SJCRH30 (cell line): ENCODE measurements at places on chromosomes 11 and 22. TPM values are rescaled to one million over a fixed set of nuclear protein-coding genes. Genes with fewer than 3 reads are reported as not detected.

- no peak for DNase-seq
Observed at GRCh38 chr11:93747122-93747521, 5.7 kb downstream of the C11orf54 start.

- no peak for DNase-seq
Observed at GRCh38 chr22:28096161-28096560, 177.1 kb upstream of the PITPNB start.

DNA sequence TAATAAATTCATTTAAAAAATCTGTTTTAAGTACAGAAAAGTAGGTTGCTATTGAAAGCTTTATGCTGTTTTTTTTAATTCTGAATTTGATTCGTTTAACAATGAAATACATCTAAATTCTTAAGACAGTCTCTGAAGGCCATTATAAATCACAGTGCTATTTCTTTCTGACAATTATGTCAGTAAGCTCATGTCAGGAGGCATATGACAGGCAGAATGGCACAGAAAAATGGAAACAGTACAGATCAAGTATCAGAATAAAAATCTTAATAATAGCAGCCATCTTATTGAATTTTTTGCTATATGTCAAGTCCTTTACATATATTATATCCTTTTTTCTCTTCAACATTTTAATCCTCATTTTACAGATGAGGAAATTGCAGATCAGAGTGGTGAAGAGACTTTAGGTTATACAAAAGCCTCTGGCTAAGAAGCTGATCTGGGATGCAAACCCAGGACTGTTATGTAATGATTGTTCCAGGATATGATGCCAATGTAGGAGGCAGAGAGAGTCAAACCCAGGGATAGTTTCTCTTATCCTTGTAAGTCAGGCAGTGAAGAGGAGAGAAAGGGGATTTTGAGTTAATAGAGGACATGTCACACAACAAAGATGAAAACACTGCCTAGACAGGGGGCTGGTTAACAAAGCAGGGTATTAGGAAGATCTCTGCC, 283.1 kb upstream of the CCDC90B start:
- no peak for DNase-seq

The TMPRSS6 gene
- total RNA-seq: not detected in 2 replicates

DNA sequence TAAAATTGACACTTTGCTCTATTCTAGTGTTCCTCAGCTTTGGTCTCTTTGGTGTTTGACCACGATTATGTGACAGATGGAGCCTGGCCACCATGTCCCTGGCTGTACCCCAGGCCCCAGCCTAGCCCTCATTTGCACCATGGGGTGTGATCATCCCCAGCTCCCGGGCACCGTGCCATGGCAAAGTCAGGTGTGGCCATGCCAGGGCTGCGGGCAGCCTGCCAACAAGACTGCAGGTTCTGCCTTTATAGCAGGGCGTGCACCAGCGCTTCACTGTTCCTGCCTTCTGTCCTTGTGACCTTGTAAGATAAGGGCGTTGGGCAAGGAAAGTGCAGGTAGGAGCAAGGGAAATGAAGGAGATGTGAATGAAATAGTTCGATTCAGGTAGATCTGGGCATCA, 22.4 kb upstream of the APOBEC3A start:
- DNase-seq: no peak

The MS4A6A gene
- not detected in 2 replicates for total RNA-seq

The HIRA gene
- total RNA-seq: 25.2 and 25.3 TPM in 2 replicates

GRCh38 chr22:45425531-45426265, 12.2 kb downstream of the RIBC2 start:
- DNase-seq: no peak

- no peak for DNase-seq
Observed at GRCh38 chr11:19867064-19867463, 154.4 kb downstream of the NAV2 start.

DNA sequence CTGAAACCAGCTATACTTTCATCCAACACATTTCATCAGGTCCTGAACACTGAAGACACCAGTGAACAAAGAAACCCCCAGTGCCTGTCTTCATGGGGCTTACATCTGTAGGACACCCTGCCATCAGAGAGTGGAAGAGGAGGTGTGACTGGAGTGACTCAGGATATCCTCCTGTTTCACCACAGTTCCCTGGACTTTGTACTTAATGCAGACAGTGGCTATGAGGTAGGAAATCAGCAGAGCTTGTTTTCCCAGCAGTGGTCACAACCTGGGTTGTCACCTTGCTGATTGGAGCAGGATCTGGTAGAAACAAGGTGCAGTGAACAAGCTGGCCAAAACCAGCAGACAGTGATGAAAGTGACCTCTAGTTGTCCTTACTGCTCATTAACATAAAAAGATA, 128.8 kb downstream of the KIRREL3 start:
- no peak for DNase-seq

DNA sequence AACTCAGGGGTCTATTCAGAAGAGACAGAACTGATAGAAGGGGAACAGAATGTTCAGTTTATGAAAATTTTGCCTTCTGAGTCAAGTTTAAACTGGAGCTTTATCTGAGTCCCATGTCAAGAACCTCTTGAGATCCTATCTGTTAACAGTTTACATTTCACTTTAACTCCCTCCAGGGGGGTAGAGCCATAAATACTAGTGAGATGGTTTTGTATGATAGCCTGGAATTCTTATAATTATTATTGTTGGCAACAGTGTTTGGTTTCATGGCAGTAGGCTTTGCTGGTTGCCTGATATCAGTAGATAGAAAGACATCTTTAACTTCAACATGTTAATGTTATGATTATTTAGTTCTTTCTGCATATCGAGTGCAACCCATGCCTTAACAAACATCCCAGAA, 498.5 kb downstream of the INSC start:
- no peak for DNase-seq

The IGF2 gene
- total RNA-seq: 513 and 574 TPM in 2 replicates

GRCh38 chr11:125357551-125357950, 138.5 kb downstream of the FEZ1 start:
- DNase-seq: no peak

DNA sequence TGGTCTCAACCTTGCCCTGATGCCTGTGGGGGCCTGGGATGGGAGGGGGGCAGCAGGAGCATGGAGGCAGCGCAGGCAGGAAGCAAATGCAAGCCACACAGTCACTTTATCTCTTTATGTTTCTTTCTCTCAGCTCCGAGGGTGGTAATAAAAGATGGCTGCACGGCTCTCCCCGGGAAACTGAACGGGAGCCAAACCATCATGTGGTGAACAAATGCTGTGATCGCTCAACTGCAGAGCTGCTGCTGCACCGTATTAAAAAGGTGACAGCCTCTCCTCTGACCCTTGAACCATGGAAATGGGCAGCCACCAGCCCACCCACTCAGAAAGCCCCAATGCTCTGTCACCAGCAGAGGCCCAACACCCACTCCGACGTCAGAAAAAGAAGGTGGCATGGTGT, 110.0 kb downstream of the TIMP3 start:
- peak; percentile 45 for DNase-seq

- DNase-seq: peak; percentile 60
Observed at GRCh38 chr11:30725645-30726195, 139.6 kb upstream of the MPPED2 start.

- peak; percentile 21 for DNase-seq
Observed at GRCh38 chr11:46520971-46521745, 72.7 kb downstream of the AMBRA1 start.

The TUB gene
- 18.3 and 18.9 TPM in 2 replicates for total RNA-seq

GRCh38 chr11:122459064-122459463, 196.5 kb upstream of the UBASH3B start:
- no peak for DNase-seq

The YAP1 gene
- total RNA-seq: 37.5 and 42.7 TPM in 2 replicates

The OR51E2 gene
- not detected in 2 replicates for total RNA-seq

DNA sequence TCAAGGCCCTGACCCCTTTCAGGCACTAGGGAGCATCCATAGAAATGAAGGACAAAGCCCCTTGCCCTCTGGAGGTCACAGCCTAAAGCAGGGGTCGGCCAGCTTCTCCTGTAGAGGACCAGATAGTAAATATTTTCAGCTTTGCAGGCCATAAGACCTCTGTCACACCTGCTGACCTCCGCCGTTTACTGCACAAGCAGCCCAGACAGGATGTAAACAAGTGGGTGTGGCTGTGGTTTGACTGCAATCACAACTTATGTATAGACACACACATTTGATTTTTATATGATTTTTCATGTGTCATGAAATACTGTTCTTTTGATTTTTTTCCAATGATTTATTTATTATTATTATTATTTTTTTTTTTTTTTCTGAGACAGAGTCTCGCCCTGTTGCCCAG, 34.3 kb downstream of the KIAA1671 start:
- DNase-seq: no peak

The SMC1B gene
- not detected in 2 replicates for total RNA-seq

DNA sequence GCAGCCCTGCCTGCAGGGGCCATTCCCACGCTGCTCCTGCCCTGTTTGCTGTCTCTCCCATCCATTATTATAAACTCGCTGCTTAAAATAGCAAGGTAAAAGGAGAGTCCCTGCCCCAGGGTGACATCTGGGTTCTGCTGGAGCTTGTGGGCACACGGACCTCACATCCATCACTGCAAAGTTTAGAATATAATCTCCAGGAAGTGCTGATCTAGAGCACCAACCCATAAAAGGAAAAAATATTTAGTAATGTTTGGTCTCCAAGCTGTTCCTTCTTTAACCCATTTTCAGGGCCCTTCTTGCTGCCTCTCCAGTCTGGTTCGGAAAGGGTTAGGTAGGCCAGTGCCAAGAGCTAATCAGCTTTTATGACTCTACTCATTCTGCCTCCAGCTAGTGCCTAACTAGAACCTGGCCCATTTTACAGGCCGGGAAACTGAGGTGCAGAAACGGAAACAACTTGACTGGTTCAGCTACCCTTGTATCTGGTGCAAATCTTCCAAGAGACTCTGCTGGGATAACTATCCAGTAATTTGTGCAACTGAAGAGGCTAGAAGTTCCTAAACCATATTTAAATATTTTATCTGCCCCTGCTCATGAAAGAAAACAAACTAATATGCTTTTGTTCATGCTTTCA, 37.5 kb downstream of the IRAG1 start:
- no peak for DNase-seq

- DNase-seq: no peak
Observed at GRCh38 chr11:99585606-99586005, 564.9 kb downstream of the CNTN5 start.

DNA sequence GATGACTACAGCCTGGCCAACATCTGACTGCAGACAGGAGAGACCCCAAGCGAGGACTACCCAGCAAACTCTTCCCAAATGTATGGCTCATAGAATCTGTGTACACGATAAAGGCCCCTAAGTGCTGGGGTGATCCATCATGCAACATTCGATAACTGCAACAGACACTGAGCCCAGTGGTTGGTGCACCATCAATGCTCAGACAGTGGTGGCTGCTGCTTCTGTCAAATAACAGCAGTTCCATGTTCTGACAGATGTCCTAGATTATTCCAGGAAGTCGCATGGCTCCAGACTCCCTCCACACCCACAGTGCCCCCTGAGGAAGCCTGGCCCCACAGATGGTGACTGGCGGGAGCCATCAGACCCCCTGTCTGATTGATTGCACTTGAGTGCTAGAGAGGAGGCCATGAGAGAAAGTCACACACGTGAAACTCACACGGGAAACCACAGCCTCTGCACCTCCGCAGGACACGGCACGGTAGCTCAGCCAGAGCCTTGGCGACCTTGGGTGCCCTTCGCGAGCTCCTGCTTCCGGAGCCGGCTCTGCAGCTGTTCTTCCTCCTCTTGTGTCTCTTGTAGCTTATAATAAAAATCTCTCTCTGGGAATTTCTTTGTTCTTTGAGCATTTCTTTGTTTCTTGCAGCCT, 1155.9 kb downstream of the TBC1D22A start:
- peak; percentile 80 for DNase-seq
